ENCODE measurements at places on chromosomes 3 and 15.

- no peaks in the 10 kb centered on the region for H3K4me1 ChIP-seq
- H3K27me3 ChIP-seq = no peaks in the 10 kb centered on the region
- H3K36me3 ChIP-seq = no peaks in the 10 kb centered on the region
- H3K4me3 ChIP-seq = no peak overlapping the region
- no peak overlapping the region for H3K27ac ChIP-seq
- DNase-seq = no peak
Measured at GRCh38 chr15:42483677-42484076, 7.3 kb downstream of the ZNF106 start.

DNA sequence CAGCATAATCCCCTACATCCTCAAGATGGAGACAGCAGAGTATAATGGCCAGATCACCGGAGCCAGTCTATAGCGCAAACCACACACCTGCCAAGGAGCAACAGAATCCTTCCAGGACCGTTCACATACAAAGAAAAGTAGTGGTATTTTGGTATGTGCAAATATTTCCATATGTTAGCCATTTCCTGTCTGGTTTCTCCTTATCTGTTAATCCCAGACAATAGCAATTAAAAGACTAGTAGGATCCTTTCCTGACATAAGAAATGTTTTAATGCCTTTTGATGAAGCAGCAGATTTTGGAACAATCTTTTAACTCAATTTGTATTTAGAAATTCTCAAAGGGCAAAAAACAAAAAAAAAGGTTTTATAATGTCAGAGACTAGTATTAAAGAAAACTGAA lies 22.2 kb downstream of the MRPS25 start:
- H3K27me3 ChIP-seq = no peaks in the 10 kb centered on the region
- H3K36me3 ChIP-seq = no peaks in the 10 kb centered on the region
- H3K27ac ChIP-seq = no peak overlapping the region
- DNase-seq = no peak

DNA sequence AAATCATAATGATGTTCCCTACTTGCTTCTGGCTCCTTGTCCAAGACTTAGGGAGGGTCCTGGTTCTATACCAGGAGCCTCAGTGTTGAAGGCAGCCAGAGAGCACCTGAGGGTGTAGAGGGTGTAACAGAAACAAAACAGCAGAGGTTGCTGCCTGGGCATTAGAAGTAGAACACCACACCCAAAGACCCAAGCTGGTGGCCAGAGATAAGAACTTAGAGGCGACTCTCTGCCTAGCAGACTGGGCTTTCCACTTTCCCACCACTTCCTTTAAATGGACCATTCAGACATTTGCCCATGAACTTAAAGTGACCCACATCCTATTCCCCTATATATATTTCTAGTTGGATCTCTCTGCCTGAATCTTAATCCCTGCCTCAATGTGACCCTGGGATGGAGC lies 189.8 kb downstream of the KLF13 start:
- no peak overlapping the region for H3K4me3 ChIP-seq
- no peak for DNase-seq
- no peaks in the 10 kb centered on the region for H3K36me3 ChIP-seq
- H3K4me1 ChIP-seq = no peaks in the 10 kb centered on the region
- H3K27me3 ChIP-seq = no peaks in the 10 kb centered on the region

DNA sequence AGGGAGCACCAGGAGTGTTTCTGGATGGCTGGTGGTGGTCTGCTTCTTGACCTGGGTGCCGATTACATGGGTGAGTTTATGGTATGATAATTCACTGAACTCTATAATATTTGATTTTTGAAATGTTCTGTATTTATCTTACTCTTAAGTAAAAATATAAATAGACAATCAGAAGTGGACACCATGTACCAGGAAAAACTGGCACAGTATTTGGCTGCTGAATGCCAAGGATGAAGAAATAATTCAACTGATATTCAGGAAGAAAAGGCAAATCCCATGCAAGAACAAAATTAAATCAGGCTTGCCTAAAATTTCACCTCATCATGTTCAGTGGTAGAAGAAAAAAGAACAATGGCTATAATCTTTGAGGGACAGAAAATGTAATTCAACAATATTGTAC lies 51.6 kb downstream of the CRTAP start:
- DNase-seq = no peak
- no peaks in the 10 kb centered on the region for H3K4me1 ChIP-seq
- H3K4me3 ChIP-seq = no peak overlapping the region
- H3K27me3 ChIP-seq = no peaks in the 10 kb centered on the region
- no peaks in the 10 kb centered on the region for H3K36me3 ChIP-seq

- no peaks in the 10 kb centered on the region for H3K27me3 ChIP-seq
- DNase-seq = no peak
- H3K27ac ChIP-seq = no peak overlapping the region
Measured at GRCh38 chr3:182092662-182093262, 381.0 kb downstream of the SOX2 start.

DNA sequence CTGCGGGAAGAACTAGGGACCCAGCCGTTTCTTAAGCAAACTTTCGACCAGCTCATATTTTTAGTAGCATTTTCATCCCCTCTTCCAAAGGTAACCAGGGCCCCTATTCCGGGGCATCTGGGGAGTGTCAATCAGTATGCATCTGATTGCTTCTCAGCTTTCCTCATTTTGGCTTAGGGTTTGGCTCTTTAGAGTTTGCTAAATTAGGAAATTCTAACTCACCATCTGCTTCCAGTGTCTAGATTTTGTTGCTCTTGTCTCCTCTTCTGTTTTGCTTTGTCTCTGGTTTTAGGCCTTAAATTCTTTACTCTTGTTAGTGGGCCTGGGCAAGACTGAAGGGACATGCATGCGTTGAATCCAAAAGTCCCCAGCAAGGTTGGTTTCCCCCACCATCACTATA lies 9.6 kb upstream of the ABTB1 start:
- DNase-seq = no peak
- no peaks in the 10 kb centered on the region for H3K36me3 ChIP-seq
- H3K4me3 ChIP-seq = no peak overlapping the region
- H3K4me1 ChIP-seq = no peaks in the 10 kb centered on the region
- no peak overlapping the region for H3K27ac ChIP-seq

- no peaks in the 10 kb centered on the region for H3K36me3 ChIP-seq
- H3K27me3 ChIP-seq = no peaks in the 10 kb centered on the region
- H3K4me3 ChIP-seq = no peak overlapping the region
- peaks cover 11% of the 10 kb centered on the region for H3K4me1 ChIP-seq
- peak overlapping the region; percentile 79 for H3K27ac ChIP-seq
Measured at GRCh38 chr3:55854494-55854893, 367.4 kb upstream of the WNT5A start.

DNA sequence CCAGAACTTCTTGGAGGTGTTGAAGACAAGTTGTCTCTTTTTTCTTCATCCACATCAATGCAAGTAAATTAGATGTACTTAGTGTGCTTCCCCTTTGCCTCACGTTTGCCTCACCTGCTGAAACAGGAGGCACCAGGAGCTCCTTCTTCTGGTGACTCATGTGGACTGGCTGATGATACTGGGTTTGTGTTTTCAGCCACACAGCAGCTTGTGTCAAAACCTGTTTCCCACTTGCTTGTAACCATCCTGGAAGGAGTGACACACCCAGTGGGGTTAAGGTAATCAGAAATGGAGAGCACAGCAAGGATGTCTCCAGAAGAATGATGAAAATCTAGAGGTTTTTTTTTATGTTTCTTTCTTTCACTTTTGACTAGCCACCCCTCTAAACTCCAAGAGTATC lies 143.3 kb upstream of the RBMS3 start:
- no peak overlapping the region for H3K27ac ChIP-seq
- DNase-seq = no peak
- peaks cover 5% of the 10 kb centered on the region for H3K4me1 ChIP-seq
- H3K36me3 ChIP-seq = no peaks in the 10 kb centered on the region
- no peak overlapping the region for H3K4me3 ChIP-seq
- no peaks in the 10 kb centered on the region for H3K27me3 ChIP-seq

GRCh38 chr15:34338347-34338746 lies 766 bp upstream of the SLC12A6 start:
- peaks cover 7% of the 10 kb centered on the region for H3K4me1 ChIP-seq
- H3K27ac ChIP-seq = no peak overlapping the region
- H3K27me3 ChIP-seq = no peaks in the 10 kb centered on the region
- DNase-seq = no peak
- H3K36me3 ChIP-seq = no peaks in the 10 kb centered on the region
- H3K4me3 ChIP-seq = peak overlapping the region; percentile 3

- H3K27ac ChIP-seq = no peak overlapping the region
- no peaks in the 10 kb centered on the region for H3K27me3 ChIP-seq
- H3K4me1 ChIP-seq = no peaks in the 10 kb centered on the region
- no peaks in the 10 kb centered on the region for H3K36me3 ChIP-seq
- DNase-seq = no peak
Measured at GRCh38 chr3:192336286-192336685, 391.1 kb downstream of the FGF12 start.

GRCh38 chr3:64927689-64928088 lies 239.9 kb upstream of the ADAMTS9 start:
- peaks cover 9% of the 10 kb centered on the region for H3K4me1 ChIP-seq
- H3K27ac ChIP-seq = no peak overlapping the region
- H3K36me3 ChIP-seq = no peaks in the 10 kb centered on the region
- no peak for DNase-seq
- H3K4me3 ChIP-seq = no peak overlapping the region

DNA sequence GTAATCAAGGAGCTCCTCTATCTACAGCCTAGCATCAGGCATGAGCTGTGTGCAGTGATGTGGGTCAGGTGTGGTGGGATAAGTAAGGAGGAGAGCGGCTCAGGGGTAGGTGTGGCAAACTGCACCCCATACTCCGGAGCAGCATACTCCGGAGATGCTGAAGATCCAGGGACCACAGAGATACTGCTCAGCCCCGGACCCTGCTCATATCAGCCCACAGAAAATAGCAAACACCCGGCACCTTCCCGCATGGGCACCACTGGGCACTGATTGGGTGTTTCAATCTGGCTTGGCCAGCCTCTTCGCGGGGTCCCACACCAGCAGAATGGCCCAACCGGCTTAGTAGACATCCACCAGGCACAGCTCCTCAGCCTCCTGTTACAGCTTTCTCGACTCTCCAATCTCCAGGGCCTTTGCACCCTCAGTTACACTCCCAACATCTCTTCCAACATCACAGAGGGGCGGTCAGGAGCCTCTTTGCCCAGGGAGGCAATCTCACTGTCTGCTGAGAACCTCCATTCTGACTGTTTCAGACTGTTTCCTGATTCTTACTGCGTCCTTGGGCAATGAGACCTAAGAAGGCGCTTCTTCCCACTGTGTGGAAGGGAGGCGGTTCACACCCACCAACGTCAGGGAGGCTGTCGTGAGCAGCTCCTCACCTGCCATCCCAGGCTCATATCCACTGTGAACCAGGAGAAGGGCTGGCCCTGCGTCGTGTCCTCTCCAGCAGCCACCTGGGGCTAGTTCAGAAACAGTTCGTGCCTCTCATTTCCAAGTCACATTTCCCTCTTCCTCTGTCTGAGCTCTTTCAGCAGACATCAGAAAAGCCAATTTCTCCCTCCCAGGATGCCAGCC lies 59.8 kb downstream of the CAPN7 start:
- no peaks in the 10 kb centered on the region for H3K27me3 ChIP-seq
- H3K4me3 ChIP-seq = no peak overlapping the region
- H3K4me1 ChIP-seq = peaks cover 3% of the 10 kb centered on the region
- no peaks in the 10 kb centered on the region for H3K36me3 ChIP-seq
- no peak for DNase-seq

DNA sequence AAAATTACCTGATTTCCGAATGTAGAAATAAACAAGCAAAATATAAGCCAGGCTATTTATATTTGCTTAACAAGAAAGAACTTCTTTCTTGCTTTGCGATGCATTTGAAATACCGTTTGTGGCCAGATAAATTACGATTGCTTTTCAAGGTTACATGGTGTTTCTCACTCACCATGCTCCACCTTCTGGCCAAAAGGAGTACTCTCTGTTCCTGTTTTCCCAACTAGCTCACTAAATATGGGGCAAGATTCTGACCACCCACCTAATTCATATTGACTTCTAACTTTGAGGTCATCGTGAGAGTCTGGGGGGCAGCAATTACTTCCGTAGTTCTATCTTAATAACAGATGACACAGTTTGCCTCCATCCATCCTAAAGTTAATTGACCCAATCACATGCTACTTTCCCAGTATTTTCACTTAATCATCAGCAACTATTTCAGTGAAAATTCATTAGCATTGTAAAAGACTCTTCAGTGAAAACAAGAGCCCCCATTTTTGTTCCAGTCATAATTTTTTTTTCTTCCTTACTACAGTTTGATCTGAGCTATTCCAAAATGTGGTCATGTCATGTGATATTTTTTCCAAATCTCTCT lies 25.9 kb downstream of the ACP3 start:
- no peaks in the 10 kb centered on the region for H3K4me1 ChIP-seq
- no peak overlapping the region for H3K4me3 ChIP-seq
- no peaks in the 10 kb centered on the region for H3K27me3 ChIP-seq
- peak; percentile 76 for DNase-seq
- H3K27ac ChIP-seq = no peak overlapping the region
- no peaks in the 10 kb centered on the region for H3K36me3 ChIP-seq

- no peaks in the 10 kb centered on the region for H3K36me3 ChIP-seq
- H3K4me1 ChIP-seq = peaks cover 36% of the 10 kb centered on the region
- H3K4me3 ChIP-seq = no peak overlapping the region
- peak overlapping the region; percentile 65 for H3K27ac ChIP-seq
Measured at GRCh38 chr3:59762941-59763340, 713.1 kb upstream of the CFAP20DC start.

DNA sequence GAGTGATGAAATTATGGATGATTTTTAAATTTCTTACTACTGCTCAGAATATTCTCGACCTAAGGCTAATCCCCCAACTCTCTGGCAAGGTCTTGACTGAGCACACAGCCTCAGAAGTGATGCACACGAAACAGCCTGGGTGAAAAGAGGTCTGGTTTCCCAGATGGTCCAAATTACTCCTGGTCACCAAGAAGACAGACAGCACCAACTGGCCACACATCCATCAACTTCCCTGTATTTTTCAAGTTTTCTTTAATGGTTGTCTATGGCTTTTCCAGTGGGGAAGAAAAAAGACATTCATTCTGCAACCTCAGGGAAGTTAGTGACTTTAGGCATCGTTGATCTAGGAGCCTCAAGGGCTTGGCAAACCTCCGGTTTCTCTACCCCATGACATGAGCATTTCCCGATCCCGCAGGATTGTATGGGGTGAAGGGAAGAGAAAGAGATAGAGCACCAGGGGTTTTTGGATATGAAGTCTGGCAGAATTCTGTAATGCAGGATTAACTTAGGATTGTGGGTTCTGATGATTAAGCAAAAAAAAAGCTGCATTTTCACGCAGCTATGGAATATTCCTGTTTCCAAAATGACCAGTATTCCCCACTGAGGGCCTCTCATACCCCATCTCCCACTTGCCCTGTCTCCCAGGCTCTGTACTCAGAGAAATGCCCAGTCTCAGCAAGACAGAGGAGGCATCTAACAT lies 62.2 kb downstream of the UMPS start:
- no peak overlapping the region for H3K4me3 ChIP-seq
- DNase-seq = no peak
- no peaks in the 10 kb centered on the region for H3K36me3 ChIP-seq
- H3K27me3 ChIP-seq = no peaks in the 10 kb centered on the region

All from hepatocyte (in vitro differentiated cells).